Cortex of kidney (tissue), 1 donor: ENCODE measurements at places on chromosomes 1 and 21.

DNA sequence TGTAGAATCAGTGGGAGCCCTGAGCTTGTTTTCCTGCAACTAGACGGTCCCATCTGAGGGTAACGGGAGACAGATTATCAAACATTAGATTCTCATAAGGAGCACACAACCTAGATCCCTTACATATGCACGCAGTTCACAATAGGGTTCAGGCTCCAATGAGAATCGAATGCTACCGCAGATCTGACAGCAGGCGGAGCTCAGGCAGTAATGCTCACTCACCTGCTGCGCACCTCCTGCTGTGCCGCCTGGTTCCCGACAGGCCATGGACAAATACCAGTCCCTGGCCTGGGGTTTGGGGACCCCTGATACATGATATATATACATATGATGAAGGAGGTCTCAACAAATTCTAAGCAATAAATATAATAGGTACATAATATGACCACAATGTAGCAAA, 19.7 kb upstream of the SMIM12 start:
- no peak for DNase-seq

GRCh38 chr1:226344441-226345259, 35.7 kb upstream of the LIN9 start:
- DNase-seq = no peak

- no peak for DNase-seq
These were observed 55.4 kb downstream of the LAMC2 start for GRCh38 chr1:183241471-183241870.

DNA sequence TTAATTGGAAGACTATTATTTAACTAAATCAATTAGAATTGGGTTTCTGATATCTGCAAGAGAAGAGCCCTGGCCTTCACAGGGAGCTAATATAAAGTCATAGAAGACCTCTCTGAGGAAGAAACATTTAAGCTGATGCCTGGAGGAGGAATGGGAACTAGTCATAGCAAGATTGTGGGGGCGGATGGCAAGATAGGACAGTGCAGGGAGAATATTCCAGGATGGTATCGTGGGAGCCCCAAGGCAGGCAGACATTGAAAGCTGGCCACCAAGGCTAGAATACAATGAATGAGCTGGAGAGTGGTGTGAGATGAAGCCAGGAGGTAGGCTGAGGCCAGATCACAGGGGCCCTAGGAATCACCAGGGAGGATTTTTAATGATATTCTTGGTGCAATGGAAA, 20.8 kb upstream of the MYSM1 start:
- no peak for DNase-seq

- no peak for DNase-seq
These were observed 29.4 kb upstream of the SOD1 start for GRCh38 chr21:31629972-31630711.
